ENCODE measurements at places on chromosomes 5 and 9.
A peak's percentile ranks its signal among the peaks of the same experiment; 100 is the strongest.

- DNase-seq, result peak; percentile 9
Measured at GRCh38 chr5:110872963-110873362, 134.2 kb downstream of the SLC25A46 start.

- no peak for DNase-seq
Measured at GRCh38 chr5:45672271-45672670, 23.9 kb downstream of the HCN1 start.

GRCh38 chr5:115465431-115465830, 79.1 kb downstream of the FEM1C start:
- no peak for DNase-seq

- DNase-seq, result peak; percentile 47
Measured at GRCh38 chr9:87324613-87325194, 173.0 kb upstream of the DAPK1 start.

GRCh38 chr5:73312872-73313510, 135.6 kb downstream of the FOXD1 start:
- DNase-seq, result no peak

GRCh38 chr9:21326526-21327139, 8.6 kb downstream of the KLHL9 start:
- DNase-seq, result peak; percentile 43

DNA sequence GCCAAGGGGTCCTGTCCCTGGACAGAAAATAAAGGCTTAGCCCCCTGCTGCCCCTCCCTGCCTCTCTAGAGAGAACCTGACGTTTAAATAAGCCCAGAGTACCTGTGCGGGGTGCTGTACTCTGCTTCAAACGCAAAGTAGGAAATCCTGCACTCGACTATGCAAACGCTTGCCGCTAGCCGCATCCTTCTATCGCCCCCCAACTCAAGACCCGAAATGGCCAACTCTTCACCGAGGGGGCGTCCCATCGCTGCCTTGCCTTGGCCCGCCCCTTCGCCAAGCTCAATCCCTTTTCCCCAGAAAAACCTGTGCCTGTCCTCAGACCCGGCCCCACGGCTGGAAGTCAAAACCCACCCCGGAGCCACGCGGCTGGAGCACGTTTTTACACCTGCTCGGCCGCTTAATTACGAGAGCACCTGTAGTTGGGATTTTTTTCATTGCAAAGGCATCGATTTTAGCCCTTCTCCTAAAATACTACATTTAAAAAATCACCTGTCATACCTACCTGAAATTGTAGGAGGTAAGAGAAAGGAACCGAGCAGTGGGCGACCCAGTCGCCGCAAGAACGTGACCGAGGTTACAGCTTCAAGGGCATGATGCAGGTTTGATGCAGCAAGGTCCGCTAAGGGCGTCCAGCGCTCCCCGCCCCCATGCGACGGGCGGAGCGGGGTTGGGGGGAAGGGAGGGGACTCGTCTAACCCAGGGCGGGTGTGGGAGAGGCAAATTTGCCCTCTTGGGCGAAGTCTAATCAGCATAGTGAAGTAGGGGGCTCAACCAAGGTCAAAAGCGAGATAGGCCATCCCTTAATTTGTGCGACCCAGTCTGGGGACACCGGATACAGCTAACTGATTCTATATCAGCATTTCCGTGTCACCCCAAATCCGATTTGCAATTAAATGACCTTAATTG, 3.5 kb downstream of the ELAVL2 start:
- no peak for DNase-seq

GRCh38 chr9:98491828-98492227, 216.9 kb downstream of the GABBR2 start:
- DNase-seq, result no peak

DNA sequence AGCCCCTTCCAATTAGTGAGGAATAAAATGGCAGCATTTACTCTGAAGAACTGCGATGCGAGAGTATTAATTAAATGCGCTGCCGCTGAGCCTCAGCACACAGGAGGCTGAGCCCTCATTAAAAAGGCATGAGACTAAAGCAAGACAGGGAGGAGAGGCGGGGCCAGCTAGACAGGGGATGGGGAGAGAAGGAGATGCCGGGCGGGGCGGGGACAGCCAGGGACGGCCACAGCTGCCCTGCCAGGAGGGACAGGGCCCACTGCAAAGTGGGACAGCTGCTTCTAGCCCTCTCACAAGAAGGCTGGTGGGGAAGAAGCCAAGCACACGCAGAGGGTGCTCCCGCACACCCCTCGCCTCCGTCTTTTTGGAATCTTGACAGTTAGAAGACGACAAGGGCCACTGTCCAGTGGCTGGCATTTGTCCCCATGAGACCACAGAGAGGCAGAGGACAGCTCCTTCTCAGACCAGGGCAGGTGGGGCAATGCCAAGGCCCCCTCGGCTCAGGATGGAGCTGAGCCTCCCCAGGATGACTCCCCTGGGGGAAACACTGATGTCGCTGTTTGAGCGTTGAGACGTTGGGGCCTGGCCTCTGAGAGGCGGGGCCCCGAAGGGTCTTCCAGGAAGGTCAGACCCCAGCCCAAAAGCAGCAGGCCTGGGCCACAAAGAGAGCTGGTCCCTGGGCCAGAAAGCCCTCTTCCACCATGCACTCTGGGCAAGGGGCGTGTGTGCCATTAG, 26.9 kb downstream of the ADAMTS2 start:
- peak; percentile 79 for DNase-seq

GRCh38 chr9:93132946-93133680, 938 bp downstream of the NINJ1 start:
- DNase-seq, result no peak

GRCh38 chr9:95139126-95139525, 178.4 kb downstream of the FANCC start:
- no peak for DNase-seq

GRCh38 chr9:127931092-127931881, 710 bp upstream of the PIP5KL1 start:
- no peak for DNase-seq

- no peak for DNase-seq
Measured at GRCh38 chr5:78500871-78501270, 140.5 kb downstream of the SCAMP1 start.

- DNase-seq, result no peak
Measured at GRCh38 chr9:119091074-119091473, 278.2 kb downstream of the BRINP1 start.

DNA sequence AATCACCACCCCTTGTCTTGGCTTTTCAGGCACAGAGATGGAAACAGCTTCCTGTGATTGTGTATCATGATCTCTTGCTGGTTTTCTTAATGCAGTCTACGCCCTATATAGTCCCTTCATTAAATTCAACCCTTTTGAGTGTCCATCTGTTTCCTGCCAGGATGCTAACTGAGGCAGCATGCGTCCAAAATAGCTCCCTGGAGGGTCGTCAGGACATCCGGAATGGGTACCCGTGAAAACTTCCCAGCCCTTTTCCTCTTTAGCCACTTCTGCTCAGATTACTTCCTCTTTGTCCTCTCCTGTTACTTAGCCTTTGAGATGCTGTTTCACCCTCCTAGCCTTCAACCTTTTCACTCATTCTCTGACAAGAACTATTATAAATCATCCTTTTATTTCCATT, 79.8 kb upstream of the KLF9 start:
- no peak for DNase-seq

- peak; percentile 35 for DNase-seq
Measured at GRCh38 chr5:147472664-147473475, 37.0 kb downstream of the DPYSL3 start.

DNA sequence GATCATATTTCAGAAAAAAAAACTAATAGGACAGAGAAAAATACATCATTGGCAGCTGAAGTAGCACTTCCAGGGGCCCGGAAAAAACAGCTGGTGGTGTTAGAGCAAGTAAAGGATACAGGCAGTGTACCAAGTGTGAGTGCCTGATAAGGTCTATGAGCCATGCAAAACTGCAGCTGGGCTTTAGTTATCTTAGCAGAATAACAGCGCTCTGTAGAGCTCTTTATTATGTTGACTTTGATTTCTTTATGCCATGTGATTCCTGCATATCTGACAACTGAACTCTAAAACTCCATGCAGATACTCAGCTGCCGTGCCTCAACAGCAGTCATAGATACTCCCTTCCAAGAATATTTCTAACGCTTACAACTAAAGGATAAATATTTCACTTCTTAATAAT, 119.5 kb downstream of the CAAP1 start:
- no peak for DNase-seq

DNA sequence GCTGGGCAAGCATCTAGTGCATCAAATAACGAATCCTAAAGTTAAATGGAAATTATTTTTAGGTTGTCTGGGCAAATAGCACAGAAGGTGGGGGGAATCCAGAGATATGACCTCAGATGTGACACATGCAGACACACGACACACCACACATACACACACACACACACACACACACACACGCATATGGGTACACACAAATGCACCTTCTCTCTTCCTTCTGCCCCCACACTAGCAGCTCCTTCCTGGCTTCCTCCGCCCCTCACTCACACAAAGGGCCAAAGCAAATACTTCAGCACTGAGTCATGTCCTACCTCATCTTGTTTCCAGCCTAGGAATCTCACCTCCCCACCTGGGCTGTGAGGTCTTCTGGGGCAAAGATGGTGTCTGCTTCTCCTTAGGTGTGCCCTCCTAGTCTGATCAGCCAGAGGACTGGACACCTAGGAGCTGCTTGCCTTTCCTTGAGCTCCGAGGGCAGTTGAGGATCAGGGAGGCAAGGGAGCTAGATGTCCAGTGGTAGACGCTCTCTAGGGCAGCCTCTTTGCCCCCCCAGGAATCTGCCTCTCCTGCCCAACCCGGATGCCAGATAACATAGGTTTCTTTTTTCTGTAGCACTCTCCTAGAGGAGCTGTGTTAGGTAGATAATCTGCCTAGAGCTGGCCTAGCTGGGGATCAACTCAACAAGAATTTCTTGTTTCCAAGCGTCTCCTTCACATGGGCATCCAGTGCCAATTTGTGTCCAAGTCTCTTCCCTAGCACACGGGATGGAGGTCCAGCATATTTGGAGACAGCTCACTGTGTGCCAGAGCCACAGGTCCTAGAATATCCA, 14.3 kb upstream of the JADE2 start:
- DNase-seq, result no peak

DNA sequence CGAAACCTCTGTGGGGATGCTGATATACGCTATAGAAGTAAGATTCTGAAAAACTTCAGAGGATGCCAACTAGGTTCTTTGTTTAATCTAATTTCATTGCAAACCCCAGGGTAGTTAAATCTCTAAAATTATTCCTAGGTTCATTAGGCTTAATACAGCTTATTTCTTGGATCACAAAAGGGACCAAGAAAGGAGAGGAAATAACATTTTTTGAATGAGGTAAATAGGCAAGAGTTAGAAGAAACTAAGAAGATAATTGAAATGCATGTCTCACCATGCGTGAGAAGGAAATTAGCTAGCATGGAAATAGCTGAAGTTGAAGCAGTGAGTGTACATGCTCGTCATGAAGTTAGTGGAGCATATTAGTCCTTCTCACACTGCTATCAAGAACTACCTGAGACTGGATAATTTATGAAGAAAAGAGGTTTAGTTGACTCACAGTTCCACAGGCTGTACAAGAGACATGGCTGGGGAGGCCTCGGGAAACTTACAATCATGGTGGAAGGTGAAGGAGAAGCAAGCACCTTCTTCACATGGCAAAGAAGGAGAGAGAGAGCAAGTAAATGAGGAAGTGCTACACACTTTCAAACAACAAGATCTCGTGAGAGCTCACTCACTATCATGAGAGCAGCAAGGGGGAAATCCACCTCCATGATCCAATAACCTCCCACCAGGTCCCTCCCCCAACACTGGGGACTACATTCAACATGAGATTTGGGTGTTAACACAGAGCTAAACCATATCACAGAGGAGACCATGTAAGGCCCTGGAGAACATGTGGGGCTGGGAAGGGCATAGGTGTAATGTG, 125.1 kb upstream of the OSMR start:
- DNase-seq, result no peak

DNA sequence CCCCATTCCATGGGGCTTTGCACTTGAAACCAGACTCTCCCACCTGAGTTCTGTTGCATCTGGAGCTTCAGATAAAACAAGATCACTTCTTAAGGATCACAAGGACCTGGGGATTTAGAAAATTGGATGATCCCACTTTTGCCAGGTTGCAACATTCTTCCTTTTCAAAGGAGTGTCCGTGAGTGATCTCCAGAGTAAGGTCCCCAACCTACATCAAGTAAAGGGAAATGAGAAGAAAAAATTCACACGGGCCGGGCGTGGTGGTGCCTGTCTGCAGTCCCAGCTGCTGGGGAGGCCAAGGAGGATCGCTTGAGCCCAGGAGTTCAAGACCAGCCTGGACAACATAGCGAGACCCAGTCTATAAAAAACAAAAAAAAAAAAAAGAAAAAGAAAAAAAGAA, 41.2 kb upstream of the COL5A1 start:
- no peak for DNase-seq

DNA sequence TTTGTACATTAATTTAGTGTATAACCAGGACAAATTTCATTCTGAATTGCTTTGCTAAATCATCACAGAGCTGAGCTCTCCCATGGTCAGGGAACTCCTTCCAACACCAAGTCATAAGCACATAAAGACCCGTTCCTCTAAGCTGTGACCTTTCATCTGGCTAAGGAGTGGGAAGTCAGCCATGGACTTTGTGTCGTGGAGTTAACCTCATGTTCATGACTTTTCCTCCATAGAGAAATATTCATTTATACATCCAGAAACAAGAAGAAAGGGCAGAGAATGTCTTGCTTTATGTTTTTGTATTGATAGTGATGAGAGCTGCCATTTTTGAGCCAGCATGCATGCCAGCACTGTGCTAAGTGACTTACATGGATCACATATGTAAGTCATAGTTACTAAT, 97.5 kb downstream of the INIP start:
- DNase-seq, result no peak

DNA sequence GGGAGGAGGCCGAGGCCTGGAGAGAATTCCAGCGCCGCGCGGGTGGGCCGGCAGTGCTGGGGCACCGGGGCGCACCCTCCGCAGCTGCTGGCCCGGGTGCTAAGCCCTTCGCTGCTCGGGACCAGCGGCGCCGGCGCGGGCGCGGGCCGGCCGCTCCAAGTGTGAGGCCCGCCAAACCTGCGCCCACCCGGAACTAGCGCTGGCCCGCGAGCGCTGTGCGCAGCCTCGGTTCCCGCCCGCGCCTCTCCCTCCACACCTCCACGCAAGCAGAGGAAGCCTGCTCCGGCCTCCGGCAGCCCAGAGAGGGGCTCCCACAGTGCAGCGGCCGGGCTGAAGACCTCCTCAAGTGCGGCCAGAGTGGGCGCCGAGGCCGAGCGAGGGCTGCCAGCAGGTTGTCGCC, 7.7 kb upstream of the SRFBP1 start:
- DNase-seq, result no peak

- no peak for DNase-seq
Measured at GRCh38 chr9:4309806-4310205, 9.9 kb upstream of the GLIS3 start.

GRCh38 chr5:8340739-8341344, 471.9 kb downstream of the MTRR start:
- DNase-seq, result peak; percentile 52

DNA sequence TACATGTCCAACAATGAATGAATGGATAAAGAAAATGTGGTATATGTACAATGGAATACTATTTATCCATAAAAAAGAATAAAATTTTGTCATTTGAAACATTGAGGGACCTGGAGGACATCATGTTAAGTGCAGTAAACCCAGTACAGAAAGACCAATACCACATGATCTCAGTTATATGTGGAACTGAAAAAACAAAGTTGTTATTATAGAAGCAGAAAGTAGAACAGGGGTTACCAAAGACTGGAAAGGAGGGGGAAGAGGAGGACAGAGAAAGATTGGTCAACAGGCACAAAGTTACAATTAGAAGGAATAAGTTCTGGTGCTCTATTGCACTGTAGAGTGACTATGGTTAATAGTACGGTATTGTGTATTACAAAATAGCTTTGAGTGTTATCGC, 233.8 kb downstream of the SEMA6A start:
- DNase-seq, result no peak

All from D341Med (cell line).